ENCODE measurements at places on chromosomes 13 and 19.

DNA sequence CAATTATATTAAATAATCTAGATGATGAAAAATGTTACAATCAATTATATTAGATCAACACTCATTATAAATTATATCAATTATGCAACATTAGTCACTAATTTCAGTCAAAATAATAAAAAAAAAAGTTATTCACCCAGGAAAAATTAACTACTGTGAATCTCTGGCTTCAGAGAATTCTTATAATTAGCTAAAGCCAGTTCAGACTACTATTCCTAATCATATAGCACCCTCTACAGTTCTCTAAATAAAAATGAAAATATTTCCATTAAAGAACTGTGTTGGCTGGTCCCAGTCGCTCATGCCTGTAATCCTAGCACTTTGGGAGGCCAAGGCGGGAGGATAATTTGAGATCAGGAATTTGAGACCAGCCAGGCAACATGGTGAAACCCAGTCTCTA lies 33.0 kb downstream of the XPO4 start:
- no peak for DNase-seq

- no peak for DNase-seq
Observed at GRCh38 chr19:50722201-50723013, 757 bp upstream of the CLEC11A start.

- no peak for DNase-seq
Observed at GRCh38 chr13:75021151-75021550, 460.8 kb downstream of the TBC1D4 start.

DNA sequence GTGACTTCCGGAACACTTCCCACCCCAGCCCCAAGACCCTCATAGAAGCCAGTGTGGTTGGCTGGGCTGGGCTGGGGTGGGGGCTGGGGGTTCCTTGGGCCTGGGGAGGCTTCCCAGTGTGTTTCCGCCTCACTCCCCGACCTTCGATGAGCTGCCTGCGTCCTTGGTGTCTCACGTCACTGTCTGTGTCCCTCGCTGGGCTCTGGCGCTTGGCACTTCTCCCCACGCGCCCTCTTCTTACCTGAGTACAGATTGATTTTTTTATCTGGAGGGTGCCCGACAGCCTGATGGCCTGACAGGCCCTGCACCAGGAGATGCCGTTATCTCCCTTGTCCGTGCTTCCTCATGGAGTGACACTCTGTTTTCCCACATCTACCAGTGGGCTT lies 7.6 kb upstream of the GRIN3B start:
- DNase-seq, result no peak

GRCh38 chr13:76820759-76821158 lies 65.4 kb downstream of the KCTD12 start:
- no peak for DNase-seq

DNA sequence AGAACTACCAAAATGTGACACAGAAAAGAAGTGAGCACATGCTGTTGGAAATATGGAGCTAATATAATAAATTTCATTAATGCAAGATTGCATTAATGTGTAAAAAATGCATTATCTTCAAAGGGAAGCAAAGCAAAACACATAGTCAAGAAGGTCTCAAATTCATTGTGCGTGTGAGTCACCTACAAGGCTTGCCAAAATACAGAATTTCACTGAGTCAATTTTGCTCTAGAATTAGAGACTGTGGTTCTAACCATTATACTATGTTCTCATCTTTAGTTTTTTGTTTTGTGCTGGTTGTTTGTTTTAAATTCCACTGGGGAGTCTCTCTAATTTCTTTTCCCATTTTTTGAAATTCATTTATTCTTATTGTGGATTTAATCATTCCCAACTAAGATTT lies 149.8 kb upstream of the SLITRK1 start:
- DNase-seq, result no peak

DNA sequence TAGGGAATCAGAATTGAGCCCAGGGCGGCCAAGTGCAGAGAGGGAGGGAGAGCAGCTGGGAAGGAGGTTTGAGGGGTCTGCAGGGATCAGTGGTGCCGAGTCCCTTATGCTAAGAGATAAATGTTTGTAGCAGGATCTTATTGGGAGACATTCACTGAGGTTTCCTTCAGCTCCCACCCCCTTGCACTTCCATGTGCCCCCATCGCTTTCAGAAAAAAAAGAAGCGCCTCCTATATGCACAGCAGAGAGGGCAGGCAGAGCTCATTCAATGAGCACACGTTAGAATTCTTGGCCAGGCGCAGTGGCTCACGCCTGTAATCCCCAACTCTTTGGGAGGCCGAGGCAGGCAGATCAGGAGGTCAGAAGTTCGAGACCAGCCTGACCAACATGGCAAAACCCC lies 28.0 kb downstream of the CYP4F2 start:
- DNase-seq, result no peak

GRCh38 chr13:70964124-70964523 lies 855.9 kb upstream of the KLHL1 start:
- no peak for DNase-seq

DNA sequence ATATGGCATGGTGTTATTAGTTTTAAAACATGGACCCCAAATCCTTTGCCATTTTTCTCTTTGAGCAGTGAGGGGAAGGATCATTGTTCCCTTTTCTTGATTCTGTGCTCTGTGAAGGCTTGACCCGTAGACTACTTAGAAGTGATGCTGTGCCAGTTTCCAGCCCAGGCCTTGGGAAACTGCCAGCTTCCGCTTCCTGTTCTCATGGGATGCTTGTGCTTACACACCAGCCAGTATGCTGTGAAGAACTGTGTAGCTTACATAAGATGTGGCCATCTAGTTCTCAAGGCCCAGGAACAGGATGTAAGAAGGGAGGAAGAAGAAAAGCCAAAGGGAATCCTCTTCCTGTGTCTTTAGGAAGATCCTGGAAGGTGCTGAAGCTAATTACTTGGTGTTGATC lies 180.9 kb downstream of the PCCA start:
- DNase-seq, result no peak

GRCh38 chr13:66001140-66001539 lies 1229.0 kb downstream of the PCDH9 start:
- no peak for DNase-seq

DNA sequence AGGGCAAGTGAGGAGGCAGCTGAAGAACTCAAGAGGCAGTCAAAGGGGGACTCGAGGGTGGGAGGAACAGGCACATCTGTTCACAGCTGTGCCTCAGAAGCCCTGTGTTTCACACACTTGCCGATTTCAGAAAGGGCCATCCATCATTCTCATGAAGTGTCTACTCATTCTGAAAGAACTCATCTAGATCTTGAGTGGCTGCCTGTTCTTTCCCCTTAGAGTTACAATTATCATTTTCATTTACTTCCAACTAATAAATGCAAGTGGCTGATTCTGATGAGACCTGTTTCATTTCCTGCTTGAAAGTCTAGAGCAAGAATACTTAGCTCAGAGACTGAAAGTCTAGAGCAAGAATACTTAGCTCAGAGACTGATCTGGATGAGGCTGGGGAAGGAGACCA lies 1145.1 kb downstream of the UQCRFS1 start:
- DNase-seq, result no peak

- no peak for DNase-seq
Observed at GRCh38 chr13:34847766-34848165, 94.3 kb upstream of the NBEA start.

- peak; percentile 56 for DNase-seq
Observed at GRCh38 chr19:45881909-45882528, 3.9 kb downstream of the IRF2BP1 start.

GRCh38 chr13:78844106-78844505 lies 185.2 kb upstream of the OBI1 start:
- no peak for DNase-seq

- no peak for DNase-seq
Observed at GRCh38 chr13:89832827-89833226, 1514.7 kb upstream of the MIR17HG start.

- no peak for DNase-seq
Observed at GRCh38 chr19:35195830-35196229, 32.7 kb downstream of the FAM187B start.

GRCh38 chr19:14639536-14640277 lies 34.9 kb downstream of the ADGRE3 start:
- no peak for DNase-seq

- no peak for DNase-seq
Observed at GRCh38 chr19:17549085-17549740, 6.2 kb upstream of the COLGALT1 start.

GRCh38 chr13:101780211-101780610 lies 327.7 kb downstream of the ITGBL1 start:
- DNase-seq, result no peak

DNA sequence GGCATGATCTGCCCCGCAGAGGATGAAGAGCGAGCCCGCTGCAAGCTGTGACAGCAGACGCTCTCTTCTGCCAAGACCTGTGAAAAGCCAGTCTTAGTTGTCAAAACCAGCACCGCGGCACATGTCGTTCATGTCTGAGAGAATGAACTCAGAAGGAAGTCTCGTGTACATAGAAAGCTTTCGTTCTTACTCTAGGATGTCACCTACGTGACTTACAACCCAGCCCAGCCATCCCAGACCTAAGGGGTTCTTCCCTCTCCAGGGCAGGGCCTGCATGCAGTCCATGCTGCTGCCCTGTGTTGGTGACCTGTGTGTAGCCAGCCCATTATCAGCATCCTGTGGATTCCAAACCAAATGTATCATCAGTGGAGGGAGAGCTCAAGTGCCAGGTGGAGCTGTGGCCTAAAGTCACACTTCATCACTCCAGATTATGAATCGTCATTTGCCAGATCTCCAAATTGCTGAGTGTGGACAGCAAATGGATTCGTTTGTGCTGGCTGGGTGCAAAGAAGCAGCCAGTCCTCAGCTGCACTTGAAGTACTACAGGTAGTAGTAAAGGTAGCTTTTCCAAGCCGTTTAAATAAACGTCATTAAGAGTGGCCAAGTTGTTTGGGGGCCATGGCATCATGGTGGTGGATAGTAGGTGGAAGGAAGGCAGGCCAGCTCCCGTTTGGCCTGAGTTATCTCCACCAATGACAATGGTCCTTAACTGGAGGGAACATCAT lies 73.9 kb upstream of the GPR183 start:
- DNase-seq, result no peak

DNA sequence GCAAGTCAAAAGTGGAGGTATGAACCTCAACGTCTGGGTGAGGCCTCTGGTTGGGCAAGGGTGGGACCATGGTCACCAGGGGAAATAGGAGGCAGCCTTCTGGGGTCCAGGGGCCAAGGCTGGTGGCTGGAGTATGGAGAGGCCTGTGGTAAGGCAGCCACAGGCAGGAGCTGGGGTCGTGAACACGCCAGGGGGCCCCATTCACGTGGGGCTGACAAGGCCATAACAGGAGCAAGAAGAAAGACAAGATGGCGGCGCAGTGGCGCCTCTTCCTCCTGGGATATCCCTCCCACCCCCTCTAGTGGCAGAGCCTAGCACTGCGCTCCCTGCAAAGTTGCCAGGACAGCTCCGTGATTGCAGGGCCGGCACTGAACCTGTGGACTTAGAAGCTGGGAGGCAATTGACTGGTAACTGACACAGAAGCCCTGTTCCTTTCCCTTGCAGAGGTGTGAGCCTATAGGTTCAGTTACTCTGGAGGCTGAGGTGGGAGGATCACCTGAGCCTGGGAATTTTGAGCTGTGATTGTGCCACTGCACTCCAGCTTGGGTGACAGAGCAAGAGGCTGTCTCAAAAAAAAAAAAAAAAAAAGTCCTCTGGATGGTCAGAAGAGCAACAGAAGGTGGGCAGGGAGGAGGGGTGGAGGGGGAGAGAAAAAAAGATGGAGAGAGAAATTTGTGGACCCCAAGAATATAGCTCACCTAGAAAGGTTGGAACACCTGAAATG lies 19.7 kb upstream of the EDDM13 start:
- DNase-seq, result peak; percentile 96

DNA sequence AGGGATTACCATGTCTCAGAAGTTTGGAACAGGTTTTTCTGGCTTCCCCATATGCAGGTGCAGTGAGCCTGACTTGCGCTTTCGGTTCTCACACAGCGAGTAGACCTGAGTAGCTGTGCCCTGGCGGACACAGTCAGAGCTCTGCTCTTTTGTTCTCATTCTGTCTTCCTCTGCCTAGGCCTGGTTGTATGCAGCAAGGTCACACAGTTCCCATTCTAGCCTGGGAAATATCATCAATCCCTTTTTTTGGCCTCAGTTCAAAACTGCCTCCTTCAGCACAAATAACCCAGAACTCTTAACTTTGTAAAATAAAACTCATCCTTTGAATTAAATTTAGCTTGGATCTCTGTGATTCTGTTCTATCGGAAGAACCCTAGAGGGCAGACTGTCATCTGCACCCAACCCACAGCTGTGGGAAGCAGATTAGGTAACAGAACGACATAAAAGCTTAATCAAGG lies 10.2 kb downstream of the OXGR1 start:
- DNase-seq, result peak; percentile 34

DNA sequence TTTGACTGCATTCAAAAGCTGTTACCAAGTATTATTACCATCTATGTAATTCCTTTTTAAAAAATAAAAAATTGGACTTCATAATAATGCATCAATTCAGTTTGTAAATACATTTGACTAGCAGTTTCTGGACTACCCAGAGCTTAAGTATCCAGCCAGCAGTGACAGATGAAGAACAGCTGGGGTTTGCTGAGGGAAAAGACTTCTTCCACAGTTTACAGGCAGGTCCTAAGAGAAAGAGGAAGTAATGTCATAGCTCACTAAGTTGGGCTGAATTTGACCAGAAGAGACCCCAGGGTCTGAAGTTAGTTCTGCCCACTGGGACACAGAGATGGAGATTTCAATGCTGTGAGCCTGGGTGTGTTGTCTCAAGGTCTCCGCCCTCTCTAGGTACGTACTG lies 96.4 kb downstream of the MBNL2 start:
- no peak for DNase-seq

DNA sequence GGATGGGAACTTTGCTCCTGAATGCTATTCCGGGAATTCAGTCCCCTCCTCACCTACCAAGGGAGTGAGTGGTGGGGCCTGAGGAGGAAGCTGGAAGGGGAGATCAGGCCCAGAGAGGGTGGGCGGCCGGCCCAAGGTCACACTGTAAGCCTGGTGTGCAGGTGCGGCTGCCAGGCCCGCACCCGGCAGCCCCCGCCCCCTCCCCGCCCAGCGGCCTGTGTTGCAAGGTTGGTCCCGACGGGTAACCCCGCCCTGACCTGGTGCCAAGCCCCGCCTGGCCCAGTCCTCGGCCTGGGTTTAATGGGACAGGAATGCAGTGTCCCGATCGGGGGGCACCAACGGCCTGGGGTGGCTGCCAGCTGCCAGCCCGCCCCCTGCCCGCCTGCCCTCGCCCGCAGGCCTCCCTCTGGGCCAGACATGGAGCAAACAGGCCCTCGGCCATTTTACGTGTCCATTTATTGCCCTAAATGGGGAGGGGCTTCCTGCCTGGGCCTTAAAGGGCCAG lies 5.5 kb downstream of the ZBTB7A start:
- no peak for DNase-seq
